Hematopoietic multipotent progenitor cell (in vitro differentiated cells): ENCODE measurements at places on chromosomes 3 and 15.

DNA sequence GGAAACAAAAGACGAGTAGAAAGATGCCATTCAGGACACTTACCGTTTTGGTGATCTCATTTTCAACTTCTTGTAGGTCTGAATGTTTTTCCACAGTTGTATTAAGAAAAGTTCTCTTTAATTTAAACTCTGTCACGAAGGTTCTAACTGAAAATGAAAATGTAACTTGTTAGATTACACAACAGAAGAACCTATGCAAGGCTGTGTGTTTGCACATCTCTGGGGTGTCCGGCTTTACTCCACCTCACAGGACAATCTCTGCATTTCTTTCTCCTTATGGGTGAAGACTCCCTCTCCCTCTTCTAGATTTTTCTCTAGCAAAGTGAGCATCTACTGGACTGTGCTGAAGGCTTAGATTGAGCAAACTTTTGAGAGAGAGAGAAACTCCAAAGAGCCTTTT, 50.6 kb downstream of the HEG1 start:
- DNase-seq, result no peak

DNA sequence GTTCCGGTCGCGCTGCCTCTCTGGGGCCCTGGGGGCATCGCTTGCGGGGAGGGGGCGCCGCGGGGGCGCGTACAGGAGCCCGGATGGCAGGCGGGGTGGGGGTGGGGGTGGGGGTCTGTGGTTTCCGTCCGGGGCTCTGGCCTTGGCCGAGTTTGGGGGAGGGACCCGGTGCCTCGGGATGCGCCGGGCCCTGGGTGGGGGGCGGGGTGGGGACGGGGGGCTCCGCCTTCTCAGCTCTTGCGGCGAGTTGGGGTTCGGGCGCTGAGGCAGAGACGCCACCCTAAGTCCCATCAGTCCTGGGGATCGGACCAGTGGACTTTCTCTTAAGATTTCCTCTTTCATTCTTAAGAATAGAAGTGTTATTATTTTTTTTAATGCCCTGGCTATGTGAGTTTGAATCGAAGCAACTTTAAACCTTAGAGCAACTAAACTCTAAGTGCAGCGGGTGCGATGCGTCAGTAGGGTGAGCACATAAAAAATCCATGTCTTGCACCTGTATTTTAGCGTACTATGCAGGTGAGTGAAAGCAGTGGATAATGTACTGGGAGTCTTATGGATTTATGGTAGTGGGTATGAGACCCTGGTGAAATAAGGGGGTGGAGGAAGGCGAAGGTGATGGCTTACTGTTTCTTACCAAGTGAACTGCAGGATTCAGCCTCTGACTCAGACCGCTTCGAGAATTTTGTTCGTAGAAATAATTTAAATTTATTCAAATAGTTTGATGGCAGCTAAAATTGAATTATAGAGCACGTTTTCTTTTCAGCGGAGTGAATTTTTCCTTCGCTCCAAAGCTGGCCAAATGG, 762 bp downstream of the CTNNB1 start:
- DNase-seq, result peak; percentile 56

DNA sequence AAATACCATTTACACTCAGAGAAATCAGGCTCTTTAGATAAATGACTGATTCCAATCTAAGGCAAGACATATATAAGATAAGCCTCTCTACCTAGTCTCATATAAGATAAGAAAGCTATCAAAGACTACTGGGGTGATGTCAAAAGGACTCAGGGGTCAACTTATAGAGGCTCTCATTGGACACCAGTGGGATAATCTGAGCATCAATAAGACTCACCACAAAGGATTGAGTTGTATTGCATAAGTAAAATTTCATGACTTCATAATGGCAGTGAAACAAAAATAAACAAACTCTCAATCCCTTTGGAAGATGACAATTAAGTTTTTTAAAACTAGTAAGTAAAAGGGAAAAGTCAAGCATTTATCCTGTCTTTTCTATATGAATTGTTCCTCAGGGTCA, 317.8 kb downstream of the SHQ1 start:
- no peak for DNase-seq

DNA sequence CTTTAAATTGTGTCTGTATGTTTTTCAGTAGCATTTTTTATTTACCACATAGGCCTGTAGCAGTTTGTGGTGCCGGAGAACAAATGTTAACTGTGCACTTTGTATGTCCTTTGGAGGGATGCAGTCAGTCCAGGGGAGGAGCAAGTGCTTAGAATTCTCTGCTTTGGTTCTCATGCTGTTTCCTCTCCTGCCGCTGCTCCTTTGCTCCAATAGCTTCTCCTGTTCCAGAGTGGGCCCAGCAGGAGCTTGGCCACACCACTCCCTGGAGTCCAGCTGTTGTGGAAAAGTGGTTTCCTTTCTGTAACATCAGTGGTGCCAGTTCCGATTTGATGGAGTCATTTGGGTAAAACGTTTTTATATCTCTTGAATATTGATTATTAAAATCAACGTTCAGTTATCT, 16.6 kb downstream of the TICRR start:
- no peak for DNase-seq

DNA sequence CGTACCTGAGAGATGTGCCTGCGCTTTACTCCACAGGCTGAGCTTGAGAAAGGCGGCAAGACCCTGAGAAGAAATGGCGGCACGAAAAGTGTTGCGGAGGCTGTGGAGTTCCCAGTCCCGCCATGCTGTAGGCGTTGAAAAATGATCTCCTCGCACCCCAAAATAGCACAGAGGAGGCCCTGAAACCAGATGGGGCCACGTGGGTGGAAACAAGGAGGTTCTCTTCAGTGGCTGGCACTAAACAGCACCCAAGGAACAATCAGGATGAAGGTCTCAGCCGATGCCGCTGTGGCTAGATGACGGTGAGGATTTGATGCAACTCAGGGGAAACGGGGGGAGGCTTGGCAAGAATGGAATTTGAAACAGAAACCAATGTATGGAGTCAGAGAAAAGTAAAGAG, 57.3 kb downstream of the TMEM212 start:
- no peak for DNase-seq

GRCh38 chr3:46866720-46867549, 3.7 kb upstream of the MYL3 start:
- peak; percentile 56 for DNase-seq

GRCh38 chr3:137787529-137787928, 23.4 kb downstream of the SOX14 start:
- DNase-seq, result no peak

DNA sequence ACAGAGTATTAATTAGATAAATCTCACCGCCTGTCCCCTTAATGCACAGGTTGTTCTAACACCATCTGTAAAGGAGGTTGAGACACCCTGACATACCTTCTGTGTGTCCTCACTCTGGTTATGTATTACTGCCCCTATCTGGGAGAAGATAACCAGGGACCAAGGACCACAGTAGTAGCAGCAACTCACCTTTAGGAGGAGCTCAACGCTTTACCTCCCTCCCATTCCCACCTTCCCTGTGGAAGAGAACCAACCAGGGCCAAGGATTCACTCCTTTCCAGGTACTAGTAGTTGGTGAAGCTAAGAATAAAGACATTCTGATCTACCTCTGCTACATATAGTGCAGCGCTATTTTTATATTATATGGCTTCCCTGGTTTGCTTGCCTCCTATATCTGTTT, 232.6 kb downstream of the MEX3B start:
- DNase-seq, result no peak

- DNase-seq, result no peak
Observed at GRCh38 chr3:130014526-130014925, 40.0 kb downstream of the TRH start.

- peak; percentile 37 for DNase-seq
Observed at GRCh38 chr15:73305331-73306211, 63.2 kb downstream of the HCN4 start.

- DNase-seq, result no peak
Observed at GRCh38 chr3:191301017-191301416, 28.2 kb upstream of the CCDC50 start.

GRCh38 chr15:76840830-76841460, 64.2 kb downstream of the SCAPER start:
- DNase-seq, result peak; percentile 11

DNA sequence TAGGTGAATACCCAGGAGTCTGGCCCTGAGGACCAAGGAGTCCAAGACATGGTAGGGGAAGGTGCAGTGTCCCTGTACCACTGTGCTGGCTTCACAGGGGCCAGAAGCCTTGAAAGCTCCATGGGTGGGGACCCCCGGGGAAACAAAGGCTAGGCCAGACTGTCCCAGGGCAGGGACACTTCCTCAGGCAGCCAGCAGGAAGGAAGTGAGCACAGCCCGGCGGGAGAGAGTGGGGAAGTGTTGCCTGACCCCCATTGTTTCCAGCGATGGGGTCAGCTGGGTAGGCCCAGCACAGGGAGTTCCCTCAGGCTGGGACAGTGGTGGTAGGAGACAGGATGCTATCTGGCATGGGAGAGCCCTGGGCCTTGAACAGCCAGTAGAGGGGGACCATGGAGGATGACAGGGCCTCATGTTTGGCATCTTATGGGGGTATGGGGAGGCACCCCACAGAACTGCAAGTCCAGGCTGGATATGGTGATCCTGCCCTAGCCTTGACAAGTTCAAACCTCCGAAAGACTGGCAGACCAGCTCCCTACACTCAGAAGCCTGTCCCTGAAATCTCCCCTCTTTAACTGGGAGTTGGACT, 1.2 kb upstream of the HYAL2 start:
- DNase-seq, result no peak

GRCh38 chr3:25454005-25454927, 26.2 kb downstream of the RARB start:
- DNase-seq, result no peak

GRCh38 chr15:57061281-57061680, 142.8 kb downstream of the TCF12 start:
- no peak for DNase-seq

DNA sequence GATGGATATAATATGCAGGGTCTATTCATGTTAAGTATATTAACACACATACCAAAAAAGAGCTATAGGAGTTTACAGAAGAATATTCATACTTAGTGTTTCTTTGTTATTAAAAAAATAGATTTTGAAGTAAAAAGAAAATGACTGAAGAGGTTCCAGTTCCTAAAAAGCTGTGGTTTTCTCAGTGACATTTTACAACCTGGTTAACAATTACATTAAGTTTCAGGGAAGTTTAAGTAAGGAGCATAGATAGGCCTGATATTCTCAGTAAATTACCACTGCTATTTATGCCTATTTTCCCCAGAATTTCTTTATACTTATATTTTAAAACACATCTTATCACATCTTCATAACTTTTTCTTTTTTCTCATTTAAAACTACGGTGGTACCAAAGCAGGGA, 43.6 kb upstream of the SPTSSB start:
- DNase-seq, result no peak

- DNase-seq, result no peak
Observed at GRCh38 chr3:129054605-129055104, 5.9 kb upstream of the GP9 start.

- DNase-seq, result no peak
Observed at GRCh38 chr3:178415384-178415783, 120.9 kb upstream of the KCNMB2 start.

- no peak for DNase-seq
Observed at GRCh38 chr15:79195802-79196201, 86.7 kb upstream of the ANKRD34C start.

DNA sequence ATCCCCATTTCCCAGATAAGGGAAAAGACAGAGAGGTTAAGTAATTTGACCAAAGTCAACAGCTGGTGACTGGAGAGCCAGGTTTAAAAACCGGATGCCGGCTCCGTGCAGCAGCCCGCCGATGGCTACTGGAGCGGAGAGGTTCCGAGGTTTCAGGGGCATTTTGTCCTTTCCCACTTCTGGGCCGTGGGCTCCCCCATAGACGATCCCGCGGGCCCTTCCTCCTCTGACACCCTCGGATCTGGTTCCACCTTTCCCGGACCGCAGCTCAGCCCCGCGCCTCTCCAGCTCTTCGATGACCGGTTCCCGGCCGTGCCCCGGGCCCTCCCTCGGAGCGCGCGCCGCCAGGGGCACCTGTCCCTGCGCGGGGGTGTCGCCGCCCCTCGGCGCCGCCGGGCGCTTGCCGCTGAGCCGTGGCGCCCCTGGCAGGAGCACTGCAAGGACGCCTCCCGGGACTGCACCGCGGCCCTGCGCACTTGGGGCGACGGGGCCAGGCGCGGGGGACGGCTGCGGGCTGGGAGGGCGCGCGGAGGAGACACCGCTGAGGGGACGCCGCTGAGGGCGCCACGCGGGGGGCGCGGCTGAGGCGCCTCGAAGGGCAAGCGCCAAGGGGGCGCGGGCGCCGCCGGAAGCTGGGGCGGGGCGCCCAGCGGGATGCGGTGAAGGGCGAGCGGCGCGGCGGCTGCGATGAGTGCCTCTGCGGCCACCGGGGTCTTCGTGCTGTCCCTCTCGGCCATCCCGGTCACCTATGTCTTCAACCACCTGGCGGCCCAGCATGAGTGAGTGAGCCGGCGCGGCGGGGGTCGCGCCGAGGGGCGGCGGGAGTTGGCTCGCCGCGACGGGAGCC, at the start of gene TM6SF1:
TSS of gene TM6SF1 (plus strand) at position 652 of the 847 bp plus-strand sequence. CDS start at position 688, 36 bp downstream.
- DNase-seq, result no peak

GRCh38 chr15:92012368-92012629, 158.8 kb downstream of the SLCO3A1 start:
- DNase-seq, result no peak

- no peak for DNase-seq
Observed at GRCh38 chr15:78035861-78036476, 41.5 kb downstream of the TBC1D2B start.

- no peak for DNase-seq
Observed at GRCh38 chr3:18765161-18765560, 340.0 kb upstream of the SATB1 start.
